ENCODE measurements at places on chromosomes 1 and 21. TPM values are rescaled to one million over a fixed set of nuclear protein-coding genes. Genes with fewer than 3 reads are reported as not detected.

FABP3 gene
- polyA plus RNA-seq = 6.8 TPM

RIT1 gene
- 40.1 TPM for polyA plus RNA-seq

OR2T11 gene
- polyA plus RNA-seq = not detected

DCST1 gene
- 0.69 TPM for polyA plus RNA-seq

FUCA1 gene
- polyA plus RNA-seq = 23.7 TPM

AKR7A3 gene
- 2.4 TPM for polyA plus RNA-seq

SIM2 gene
- 1.2 TPM for polyA plus RNA-seq

Data from right lung (tissue), 10 donors.